ENCODE measurements at places on chromosomes 6 and 20.

DNA sequence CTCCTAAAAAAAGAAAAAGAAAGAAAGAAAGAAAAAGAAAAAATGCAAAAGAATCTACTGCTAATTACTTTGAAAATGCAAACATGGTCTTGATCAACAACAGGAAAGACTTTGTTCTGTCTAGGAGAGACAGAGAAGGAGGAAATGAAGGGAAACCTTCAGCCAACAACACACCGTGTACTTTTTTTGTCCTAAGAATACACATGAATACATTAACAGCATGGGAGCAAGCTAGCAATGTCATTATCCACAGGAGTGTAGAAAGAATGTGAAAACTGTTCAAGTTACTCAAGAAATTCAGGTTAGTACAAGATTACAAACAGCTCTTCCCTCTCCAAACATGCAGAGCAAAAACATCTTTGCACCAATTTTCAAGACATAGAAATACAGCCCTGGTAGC lies 326.3 kb downstream of the UBE3D start:
- no peak for DNase-seq

DNA sequence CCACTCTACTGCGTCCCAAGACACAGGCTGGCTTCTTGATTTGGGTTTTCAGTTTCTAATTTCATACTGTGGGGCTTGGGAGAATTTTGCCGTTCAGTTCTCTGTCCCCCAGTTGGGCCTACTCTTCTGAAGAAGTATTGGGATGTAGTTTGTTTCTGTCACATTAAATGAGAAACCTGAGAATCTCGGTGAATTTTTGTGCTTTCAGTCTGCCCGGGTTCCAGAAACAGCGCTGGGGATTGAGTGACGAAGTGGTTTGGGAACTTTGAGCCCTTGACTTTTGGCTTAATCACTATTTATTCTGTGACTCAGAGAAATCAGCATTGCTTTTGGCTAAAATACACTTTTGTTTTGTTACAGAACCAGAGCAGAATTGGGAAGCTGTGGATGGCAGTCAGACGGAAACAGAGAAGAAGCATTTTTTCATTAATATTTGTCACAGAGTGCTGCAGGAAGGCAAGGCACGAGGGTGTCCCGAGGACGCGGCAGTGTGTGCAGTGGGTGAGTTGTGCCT lies 74.0 kb downstream of the IGF2R start:
- no peak for DNase-seq

GRCh38 chr6:129031051-129031599 lies 148.2 kb downstream of the LAMA2 start:
- no peak for DNase-seq

DNA sequence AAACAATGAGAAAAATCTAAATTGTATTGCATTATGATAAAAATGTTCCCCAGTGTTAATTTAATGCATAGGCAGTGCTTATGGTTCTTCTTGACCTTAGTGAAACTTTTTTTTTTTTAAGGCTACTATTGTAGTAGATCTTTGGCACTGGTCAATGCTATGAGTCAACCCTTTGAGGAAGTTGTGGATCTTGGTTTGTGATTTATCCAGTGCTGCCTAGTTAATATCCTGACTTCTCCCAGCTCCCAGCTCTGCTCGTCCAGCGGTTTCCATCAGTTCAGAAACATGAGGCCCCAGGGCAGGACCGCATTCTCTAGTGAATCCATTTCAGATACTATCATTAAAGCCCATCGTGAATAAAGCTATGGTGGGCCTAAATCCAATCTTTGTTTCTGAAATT lies 364.5 kb upstream of the JARID2 start:
- DNase-seq: no peak

DNA sequence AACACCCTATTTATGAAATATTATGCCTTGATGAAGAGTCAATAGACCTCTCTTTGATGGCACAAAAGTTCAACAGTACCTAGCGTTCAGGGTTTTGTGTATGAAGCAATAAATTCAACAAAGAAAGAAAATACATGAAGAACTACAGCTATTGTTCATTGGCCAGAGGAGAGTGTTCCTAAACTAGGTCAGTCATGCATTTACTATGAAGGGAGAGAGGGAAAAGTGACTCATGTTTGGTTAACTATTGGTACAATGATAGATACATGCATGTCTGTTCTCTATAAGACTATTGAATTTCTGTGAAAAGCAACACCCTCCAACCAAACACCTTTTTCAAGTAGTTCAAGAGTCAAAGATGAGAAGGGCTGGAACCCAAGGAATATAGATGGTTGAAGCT lies 50.7 kb downstream of the CLIC5 start:
- DNase-seq: no peak

DNA sequence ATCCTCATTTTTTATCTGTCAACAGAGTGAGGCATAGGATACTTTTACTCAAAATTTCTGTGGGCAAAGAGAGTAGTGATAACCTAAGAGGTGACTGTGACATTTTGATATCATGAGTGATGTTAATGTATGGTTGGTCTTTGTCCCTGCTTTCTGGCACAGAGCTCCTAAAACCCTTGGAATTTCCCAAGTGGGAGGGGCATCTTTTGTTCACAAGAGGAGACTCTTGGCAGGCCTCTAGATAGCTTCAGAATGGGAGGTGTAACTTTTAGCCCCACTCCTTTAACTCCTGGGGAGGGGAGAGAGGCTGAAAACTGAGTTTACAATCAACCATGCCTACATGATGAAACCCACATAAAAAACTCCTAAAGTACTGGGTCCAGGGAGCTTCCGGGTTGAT lies 527.8 kb downstream of the RFPL4B start:
- DNase-seq: no peak

DNA sequence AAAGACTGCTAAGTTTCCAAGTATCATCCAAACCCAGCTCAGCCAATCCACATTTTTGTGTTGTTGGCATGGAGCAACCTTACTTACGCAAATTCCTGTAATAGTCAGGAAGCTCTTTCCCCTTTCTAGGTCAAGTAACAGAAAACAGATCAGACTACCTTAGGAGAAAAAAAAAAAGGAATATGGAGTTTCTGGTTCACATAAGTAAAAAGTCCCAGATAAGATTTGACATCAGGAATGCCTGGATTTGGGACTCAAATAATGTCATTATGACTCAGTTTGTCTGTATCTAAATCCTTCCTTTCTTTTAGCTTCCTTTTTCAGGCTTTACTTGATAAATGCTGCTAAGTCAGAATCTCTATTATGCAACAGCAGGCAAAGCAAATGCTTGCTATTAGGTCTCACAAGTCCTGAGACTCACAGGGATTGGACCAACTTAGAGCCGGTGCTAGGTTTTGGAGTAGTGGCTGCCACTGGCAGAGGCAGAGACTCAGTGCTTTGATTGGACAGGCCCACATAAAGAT lies 44.5 kb downstream of the NCOA7 start:
- DNase-seq: no peak

DNA sequence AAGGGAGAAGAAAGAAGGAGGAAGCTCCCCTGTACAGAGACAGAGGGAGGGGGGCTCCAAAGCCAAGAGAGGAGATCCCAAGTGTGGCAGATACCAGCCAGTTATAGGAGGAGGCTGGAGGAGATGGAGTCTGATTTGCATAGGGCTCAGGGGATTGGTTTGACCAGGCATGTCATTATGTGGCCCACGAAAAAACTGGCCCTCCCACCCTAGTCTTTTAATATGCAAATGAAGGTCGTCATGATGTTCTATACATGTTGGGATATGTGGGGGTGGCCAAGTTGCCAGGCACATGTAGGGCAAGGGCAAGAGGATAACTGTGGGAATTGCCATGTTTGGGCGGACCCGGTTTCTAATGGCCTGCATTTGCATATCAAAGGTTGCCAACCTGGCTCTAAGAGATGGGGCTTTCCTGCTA lies 17.6 kb upstream of the ZFP64 start:
- DNase-seq: no peak

DNA sequence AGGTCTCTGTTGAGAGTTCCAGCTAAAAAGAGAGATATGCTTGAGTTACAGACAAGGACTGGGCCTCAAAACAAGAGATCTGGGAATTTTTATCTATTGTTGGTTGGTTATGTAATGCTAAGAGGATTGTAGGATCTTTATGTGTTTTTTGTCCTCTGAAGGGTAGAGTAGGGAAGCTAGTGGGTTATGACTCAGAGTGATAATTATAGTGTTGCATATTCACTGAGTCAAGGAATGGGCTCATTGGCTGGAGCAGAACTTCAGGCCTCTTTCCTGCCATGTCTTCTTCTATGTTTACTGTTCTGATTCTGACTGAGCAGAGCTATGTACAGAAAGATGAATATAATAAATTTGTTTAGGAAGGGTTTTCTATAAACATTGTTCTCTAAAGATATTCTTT lies 66.1 kb upstream of the NOX3 start:
- DNase-seq: no peak

DNA sequence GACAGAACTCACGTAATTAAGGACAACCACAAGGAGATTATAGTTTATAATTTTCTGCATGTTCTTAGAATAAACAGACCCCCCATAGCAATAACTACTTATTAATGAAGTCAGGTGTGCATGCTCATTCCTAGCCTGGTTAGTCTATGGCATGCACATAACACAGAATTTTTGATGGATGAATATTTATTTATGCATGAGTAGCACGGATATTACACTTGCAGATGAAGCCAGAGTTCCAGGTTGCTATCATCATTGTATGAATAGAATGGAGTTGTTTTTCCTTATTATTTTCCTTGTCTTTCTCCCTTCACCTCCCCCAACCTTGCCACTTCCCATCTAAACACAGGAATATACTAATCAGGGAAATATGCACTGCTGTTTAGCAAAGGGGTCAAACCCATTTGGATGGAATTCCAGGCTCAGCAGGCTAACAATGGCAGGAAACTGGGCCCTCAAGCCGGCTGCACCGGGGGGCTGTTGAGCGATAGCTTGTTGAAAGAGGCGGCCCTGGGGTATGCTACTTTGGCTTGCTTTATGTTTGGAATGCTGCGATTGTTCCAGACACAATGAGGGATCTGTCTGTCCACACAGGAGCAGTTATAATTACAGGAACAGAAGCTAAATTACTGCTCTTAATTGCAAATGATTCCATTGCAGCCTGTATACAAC lies 112.6 kb downstream of the TMEM170B start:
- DNase-seq: no peak

GRCh38 chr20:37314099-37314498 lies 24.6 kb downstream of the MANBAL start:
- DNase-seq: no peak

GRCh38 chr6:8674126-8674525 lies 238.8 kb upstream of the SLC35B3 start:
- DNase-seq: no peak
